Heart right ventricle (tissue), 16 donors: ENCODE measurements at places on chromosomes 5 and 9. TPM values are rescaled to one million over a fixed set of nuclear protein-coding genes. Genes with fewer than 3 reads are reported as not detected.

GRCh38 chr9:85534340-85534739 lies 207.4 kb downstream of the AGTPBP1 start:
- H3K36me3 ChIP-seq, result no peaks in the 10 kb centered on the region
- DNase-seq, result no peak
- peaks cover 46% of the 10 kb centered on the region for H3K4me1 ChIP-seq
- no peak overlapping the region for H3K27ac ChIP-seq
- no peaks in the 10 kb centered on the region for H3K27me3 ChIP-seq

The FAM81B gene
- total RNA-seq, result 3.4 TPM

GRCh38 chr9:71253011-71253410 lies 131.6 kb upstream of the TRPM3 start:
- H3K27ac ChIP-seq, result no peak overlapping the region
- no peak overlapping the region for H3K4me3 ChIP-seq
- no peaks in the 10 kb centered on the region for H3K36me3 ChIP-seq
- peaks cover 8% of the 10 kb centered on the region for H3K27me3 ChIP-seq
- no peak for DNase-seq

The EDIL3 gene
- 2.5 TPM for total RNA-seq

- no peak overlapping the region for H3K4me3 ChIP-seq
- no peak for DNase-seq
- H3K4me1 ChIP-seq, result no peaks in the 10 kb centered on the region
- peaks cover 9% of the 10 kb centered on the region for H3K27me3 ChIP-seq
These were observed 34.8 kb upstream of the IL31RA start for GRCh38 chr5:55816342-55816741.

GRCh38 chr5:181047921-181048320 lies 7.9 kb downstream of the BTNL9 start:
- H3K36me3 ChIP-seq, result no peaks in the 10 kb centered on the region
- no peak for DNase-seq
- no peak overlapping the region for H3K27ac ChIP-seq

The ARHGEF39 gene
- 0.28 TPM for total RNA-seq

GRCh38 chr9:129482521-129483414 lies 138.1 kb downstream of the C9orf50 start:
- H3K36me3 ChIP-seq, result no peaks in the 10 kb centered on the region
- peak overlapping the region; percentile 65 for H3K4me3 ChIP-seq
- H3K4me1 ChIP-seq, result peaks cover 83% of the 10 kb centered on the region
- H3K27ac ChIP-seq, result peak overlapping the region; percentile 100

The PCDHB12 gene
- 1.1 TPM for total RNA-seq

DNA sequence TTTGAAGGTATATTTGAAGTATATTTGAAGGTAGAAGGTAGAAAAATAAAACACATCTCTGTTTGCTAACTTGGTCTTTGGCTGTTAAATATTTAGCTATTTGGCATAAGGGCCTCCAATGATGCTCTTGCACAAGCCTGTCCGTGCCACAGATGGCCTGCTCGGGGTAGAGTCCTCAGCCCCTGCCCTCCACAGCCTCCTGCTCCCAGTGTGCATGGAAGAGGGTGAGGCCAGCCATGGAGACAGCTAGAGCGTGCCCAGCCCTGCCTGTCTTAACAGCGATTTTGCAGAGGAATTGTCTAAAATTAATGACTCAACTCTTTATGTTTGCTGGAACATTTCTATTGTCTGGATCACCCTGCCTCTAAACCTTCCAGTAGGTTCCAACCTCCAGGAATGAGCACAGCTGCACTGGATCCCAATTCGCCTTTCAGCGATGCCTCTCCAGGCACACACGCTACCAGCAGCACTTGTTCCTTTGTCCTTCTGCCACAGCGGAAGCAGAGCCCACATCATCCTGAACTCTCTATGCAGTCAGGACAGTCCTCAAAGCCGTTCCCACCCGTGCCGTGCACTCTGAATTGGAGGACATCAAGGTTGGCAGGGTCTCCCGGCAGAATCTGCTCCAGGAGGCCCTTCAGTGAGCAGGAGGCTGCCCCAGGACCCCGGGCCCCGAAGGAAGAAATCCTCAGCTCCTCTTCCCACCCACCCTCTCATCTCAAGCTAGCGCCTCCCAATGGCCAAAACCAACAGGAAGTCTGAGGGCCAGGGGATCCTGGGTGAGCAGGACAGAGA lies 254.0 kb upstream of the IRX1 start:
- H3K36me3 ChIP-seq, result no peaks in the 10 kb centered on the region
- H3K4me3 ChIP-seq, result no peak overlapping the region
- no peaks in the 10 kb centered on the region for H3K4me1 ChIP-seq
- no peak for DNase-seq
- no peaks in the 10 kb centered on the region for H3K27me3 ChIP-seq

DNA sequence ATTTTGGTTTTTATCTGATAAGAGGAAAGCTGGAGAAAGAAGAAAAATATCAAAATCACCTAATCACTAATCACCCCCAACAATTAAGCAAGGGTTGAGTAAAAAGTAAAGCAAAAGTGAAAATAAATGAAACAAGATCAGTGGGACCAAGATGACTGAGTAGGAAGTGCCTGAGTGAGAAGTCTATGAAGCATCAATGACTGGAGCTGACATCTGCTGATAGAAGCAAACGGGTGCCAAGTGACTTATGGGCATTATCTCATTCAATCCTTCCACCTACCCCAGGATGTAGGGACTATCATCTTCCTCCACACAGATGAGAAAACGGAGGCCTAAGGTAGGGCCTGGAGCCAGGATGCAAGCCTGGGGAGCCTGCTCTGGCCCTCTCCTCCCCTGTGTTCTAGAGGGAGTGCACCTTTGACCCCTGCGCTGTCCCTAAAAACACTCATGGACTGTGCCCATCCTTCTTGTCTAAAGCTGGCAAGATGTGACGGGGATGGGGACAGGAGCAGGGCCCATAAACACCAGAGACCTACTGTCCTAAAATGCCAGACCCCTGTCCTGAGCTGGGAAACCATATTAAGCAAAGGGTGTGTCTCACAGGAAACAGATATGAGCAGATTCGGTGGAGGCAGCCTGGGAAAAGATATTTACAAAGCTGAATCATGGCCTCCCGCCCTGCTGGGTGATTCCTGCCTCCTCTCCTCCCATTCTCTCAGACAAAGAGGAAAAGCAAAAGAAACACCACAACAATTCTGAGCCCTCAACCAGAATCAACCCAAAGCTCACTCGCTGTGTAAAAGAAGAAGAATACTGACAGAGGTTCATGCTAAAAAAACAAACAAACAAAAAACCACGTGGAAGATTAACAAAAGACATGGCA lies 116.0 kb downstream of the AUH start:
- no peak overlapping the region for H3K4me3 ChIP-seq
- no peak for DNase-seq
- peaks cover 11% of the 10 kb centered on the region for H3K4me1 ChIP-seq
- no peak overlapping the region for H3K27ac ChIP-seq
- H3K36me3 ChIP-seq, result no peaks in the 10 kb centered on the region

DNA sequence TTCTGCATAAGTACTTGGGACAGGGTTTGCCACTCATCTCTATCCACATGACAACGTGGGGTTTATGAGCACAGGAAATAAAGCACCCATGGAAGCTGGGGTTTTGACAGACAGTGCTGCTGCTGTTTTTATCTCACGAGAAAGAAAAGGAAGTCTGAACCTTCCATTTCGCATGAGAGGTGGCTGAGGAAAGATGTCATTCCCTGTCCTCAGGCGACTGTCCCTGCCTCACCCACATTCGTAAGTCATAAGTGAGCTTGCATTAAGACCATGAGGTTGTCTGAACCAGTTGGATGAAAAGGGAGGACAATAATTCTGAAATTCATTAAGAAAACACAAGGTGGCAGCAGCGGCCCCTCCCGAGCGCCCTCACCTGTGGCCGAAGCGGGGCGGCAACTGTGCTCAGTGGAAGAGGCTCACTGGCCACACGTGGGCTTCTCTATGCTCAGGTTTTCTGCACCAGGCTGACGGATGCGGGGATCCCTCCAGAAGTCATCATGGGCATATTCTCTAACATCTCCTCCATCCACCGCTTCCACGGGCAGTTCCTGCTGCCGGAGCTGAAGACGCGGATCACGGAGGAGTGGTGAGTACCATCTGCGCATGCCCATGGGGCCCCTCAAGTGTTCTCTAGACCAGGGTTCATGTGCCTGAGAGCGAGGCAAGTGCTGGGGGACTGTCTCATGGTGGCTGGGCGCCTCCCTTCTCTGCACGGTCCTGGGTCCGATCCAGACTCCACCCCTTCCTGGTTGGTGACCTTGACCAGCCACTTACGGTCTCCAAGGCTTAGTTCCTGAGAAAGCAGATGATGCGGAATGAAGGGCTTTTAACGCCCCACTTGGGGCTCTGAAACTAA lies 54.7 kb upstream of the SUSD3 start:
- no peaks in the 10 kb centered on the region for H3K36me3 ChIP-seq
- H3K27ac ChIP-seq, result no peak overlapping the region
- H3K4me3 ChIP-seq, result peak overlapping the region; percentile 38

GRCh38 chr5:164090358-164090757 lies 584.9 kb downstream of the MAT2B start:
- H3K4me1 ChIP-seq, result peaks cover 4% of the 10 kb centered on the region
- H3K27ac ChIP-seq, result no peak overlapping the region
- no peak overlapping the region for H3K4me3 ChIP-seq
- no peak for DNase-seq
- H3K27me3 ChIP-seq, result no peaks in the 10 kb centered on the region
- H3K36me3 ChIP-seq, result no peaks in the 10 kb centered on the region

The PCDH12 gene
- 7.5 TPM for total RNA-seq

- no peak overlapping the region for H3K27ac ChIP-seq
- H3K4me3 ChIP-seq, result no peak overlapping the region
- no peak for DNase-seq
- H3K4me1 ChIP-seq, result no peaks in the 10 kb centered on the region
- no peaks in the 10 kb centered on the region for H3K27me3 ChIP-seq
These were observed 457.0 kb upstream of the ZNF462 start for GRCh38 chr9:106405871-106406435.

The SNCB gene
- not detected for total RNA-seq

DNA sequence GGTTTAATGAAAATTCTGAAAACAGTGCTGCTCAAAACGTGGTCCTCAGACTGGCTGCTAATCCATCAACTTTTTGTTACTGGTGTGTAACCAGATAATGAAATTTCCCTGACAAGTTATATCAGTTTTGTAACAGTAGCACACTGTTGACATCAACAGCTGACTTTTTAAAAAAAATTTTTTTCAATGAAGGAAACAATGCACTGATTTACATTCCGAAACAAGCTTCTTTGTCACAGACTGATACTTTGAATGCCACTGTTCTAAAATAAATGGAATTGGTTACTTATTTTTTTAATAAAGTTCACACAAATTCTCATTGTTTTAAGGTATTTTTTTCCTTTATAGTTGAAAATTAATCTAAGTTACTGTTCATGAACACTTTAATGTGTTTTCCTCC lies 169.1 kb downstream of the NIPBL start:
- peaks cover 97% of the 10 kb centered on the region for H3K36me3 ChIP-seq
- no peaks in the 10 kb centered on the region for H3K27me3 ChIP-seq
- no peak overlapping the region for H3K4me3 ChIP-seq
- no peak overlapping the region for H3K27ac ChIP-seq
- no peaks in the 10 kb centered on the region for H3K4me1 ChIP-seq

The PRDM9 gene
- not detected for total RNA-seq

The EHMT1 gene
- 39.7 TPM for total RNA-seq

The F12 gene
- total RNA-seq, result not detected

DNA sequence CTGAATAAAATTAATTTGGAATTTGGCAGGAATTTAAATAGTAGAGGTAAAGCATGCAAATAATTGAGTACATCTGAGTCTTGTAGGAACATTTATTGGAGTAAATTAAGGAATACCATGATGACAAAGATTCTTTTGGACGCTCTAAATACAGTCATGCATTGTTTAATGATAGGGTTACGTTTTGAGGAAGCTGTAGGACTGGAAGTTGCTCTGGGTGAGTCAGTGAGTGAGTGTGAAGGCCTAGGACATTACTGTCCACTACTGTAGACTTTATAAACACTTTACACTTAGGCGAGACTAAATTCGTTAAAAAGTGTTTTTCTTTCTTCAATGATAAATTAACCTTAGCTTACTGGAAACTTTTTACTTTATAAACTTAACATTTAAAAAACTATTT lies 113.0 kb downstream of the FAM170A start:
- H3K4me3 ChIP-seq, result no peak overlapping the region
- no peaks in the 10 kb centered on the region for H3K36me3 ChIP-seq
- H3K27ac ChIP-seq, result no peak overlapping the region
- no peaks in the 10 kb centered on the region for H3K4me1 ChIP-seq
- no peaks in the 10 kb centered on the region for H3K27me3 ChIP-seq

GRCh38 chr5:5128766-5129165 lies 11.4 kb upstream of the ADAMTS16 start:
- DNase-seq, result no peak
- H3K36me3 ChIP-seq, result no peaks in the 10 kb centered on the region
- H3K4me1 ChIP-seq, result no peaks in the 10 kb centered on the region

DNA sequence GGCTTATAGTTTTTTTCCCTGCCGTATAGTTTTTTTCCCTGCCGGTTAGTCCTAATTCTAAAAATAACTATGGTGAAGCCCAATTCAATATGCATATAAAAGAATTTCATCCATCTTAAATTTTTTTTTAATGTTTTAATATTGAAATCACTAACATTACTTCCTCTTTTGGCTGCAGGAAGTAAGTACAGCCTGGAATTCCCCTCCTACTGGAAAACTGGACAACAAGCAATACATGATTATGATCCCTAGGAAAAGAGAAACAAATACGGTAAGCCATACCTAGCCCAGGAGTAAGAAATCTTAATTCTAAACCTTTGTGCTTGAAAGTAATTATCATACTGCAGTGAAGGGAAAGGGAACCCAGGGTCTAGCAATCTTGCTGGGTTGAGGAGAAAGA lies 119.0 kb downstream of the NR3C1 start:
- H3K27ac ChIP-seq, result no peak overlapping the region
- H3K4me1 ChIP-seq, result peaks cover 4% of the 10 kb centered on the region
- no peak for DNase-seq
- no peak overlapping the region for H3K4me3 ChIP-seq
- peaks cover 50% of the 10 kb centered on the region for H3K36me3 ChIP-seq

GRCh38 chr5:53424686-53425615 lies 55.5 kb upstream of the FST start:
- DNase-seq, result no peak
- H3K27me3 ChIP-seq, result no peaks in the 10 kb centered on the region
- no peak overlapping the region for H3K27ac ChIP-seq
- H3K4me1 ChIP-seq, result no peaks in the 10 kb centered on the region

DNA sequence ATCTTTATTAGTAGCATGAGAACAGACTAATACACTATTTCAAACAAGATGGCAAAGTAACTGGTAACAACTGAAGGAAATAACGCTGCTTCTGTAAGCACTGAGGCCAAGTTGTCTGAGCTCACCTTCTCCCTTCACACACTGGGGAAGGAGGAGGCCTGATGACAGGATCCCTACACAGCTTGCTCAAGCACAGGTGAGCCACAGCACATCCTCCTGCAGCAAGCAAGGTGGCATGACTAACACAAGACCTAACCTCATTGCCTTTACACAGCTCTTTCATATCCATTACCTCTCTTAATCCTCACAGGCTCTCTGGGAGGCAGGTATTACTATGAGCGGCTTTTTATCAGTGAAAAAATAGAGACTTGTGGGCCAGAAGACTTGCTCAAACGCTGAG lies 83.3 kb downstream of the ARL15 start:
- no peaks in the 10 kb centered on the region for H3K36me3 ChIP-seq
- DNase-seq, result no peak
- no peak overlapping the region for H3K27ac ChIP-seq

GRCh38 chr5:143758015-143758414 lies 53.9 kb upstream of the HMHB1 start:
- no peaks in the 10 kb centered on the region for H3K27me3 ChIP-seq
- H3K27ac ChIP-seq, result no peak overlapping the region
- DNase-seq, result no peak
- H3K4me3 ChIP-seq, result no peak overlapping the region
- H3K4me1 ChIP-seq, result peaks cover 15% of the 10 kb centered on the region
